Sigmoid colon (tissue), 7 donors: ENCODE measurements at places on chromosomes 2 and 18. TPM values are rescaled to one million over a fixed set of nuclear protein-coding genes. Genes with fewer than 3 reads are reported as not detected.

Gene ZFAND2B
- total RNA-seq: 45.9 TPM

Gene ZNF892
- total RNA-seq: 7.9 TPM

Gene GALR1
- total RNA-seq: 0.28 TPM

Gene ASIC4
- under 0.01 TPM for total RNA-seq

Gene PIEZO2
- 25.9 TPM for total RNA-seq

Gene HOXD4
- total RNA-seq: 4.3 TPM

Gene NAT8
- not detected for total RNA-seq

Gene ABCB11
- total RNA-seq: not detected
